Stimulated activated CD4-positive, alpha-beta T cell treated with anti-CD3 and anti-CD28 coated beads, Interleukin-2, amount 100 ng/mL, for 24 hours (primary cell): ENCODE measurements at places on chromosomes 2 and 18.

DNA sequence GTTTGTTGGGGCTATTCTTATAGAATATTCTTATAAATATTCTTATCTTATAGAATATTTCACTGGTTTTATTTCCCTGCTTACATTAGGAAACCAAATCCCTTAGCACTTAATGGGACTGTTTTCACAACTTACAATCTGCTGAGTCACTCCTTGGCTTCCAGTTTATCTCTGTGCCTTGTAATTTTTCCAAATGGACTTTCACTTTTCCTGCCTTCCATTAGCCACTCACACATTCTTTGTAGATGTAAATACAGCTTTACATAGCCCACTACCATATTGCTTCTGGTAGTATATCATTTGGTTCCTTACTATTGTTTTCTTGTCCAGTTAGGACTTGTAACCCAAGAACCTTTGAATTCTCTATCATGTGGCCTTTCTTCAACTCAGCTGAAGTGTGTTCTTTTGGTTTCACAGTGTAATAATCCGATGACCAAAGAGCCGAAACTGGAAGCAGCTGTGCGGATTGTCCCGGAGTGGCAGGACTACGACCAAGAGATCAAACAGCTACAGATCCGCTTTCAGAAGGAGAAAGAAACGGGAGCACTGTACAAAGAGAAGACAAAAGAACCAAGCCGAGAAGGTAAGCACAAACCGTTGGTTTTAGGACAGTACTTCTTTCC lies 96.1 kb downstream of the UGGT1 start:
- no peak for DNase-seq

DNA sequence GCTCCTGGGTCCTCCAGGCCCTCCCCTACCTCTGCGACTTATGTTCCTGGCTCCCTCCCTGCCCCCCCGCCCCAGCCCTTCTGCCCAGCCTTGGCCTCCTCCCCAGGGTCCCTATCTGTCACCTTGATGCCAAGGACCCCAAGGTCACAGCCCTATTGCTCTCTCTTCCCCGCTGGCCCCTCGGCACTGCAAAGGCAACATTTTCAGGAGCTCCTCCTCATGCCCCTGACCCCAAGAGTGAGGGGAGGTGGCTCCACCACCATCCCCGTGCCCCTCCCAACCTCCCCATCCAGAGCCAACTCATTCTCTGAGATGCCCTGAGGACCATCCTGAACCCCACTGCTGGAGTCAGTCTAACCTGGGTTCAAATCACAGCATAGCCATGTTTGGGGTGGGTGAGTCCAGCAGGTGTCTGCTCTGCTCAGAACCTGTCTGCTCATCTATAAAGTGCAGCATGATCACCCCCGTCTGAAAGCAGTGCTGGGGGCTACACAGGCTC lies 11.7 kb downstream of the LIMS2 start:
- DNase-seq, result no peak

GRCh38 chr2:46937471-46937901 lies 21.9 kb upstream of the MCFD2 start:
- no peak for DNase-seq

DNA sequence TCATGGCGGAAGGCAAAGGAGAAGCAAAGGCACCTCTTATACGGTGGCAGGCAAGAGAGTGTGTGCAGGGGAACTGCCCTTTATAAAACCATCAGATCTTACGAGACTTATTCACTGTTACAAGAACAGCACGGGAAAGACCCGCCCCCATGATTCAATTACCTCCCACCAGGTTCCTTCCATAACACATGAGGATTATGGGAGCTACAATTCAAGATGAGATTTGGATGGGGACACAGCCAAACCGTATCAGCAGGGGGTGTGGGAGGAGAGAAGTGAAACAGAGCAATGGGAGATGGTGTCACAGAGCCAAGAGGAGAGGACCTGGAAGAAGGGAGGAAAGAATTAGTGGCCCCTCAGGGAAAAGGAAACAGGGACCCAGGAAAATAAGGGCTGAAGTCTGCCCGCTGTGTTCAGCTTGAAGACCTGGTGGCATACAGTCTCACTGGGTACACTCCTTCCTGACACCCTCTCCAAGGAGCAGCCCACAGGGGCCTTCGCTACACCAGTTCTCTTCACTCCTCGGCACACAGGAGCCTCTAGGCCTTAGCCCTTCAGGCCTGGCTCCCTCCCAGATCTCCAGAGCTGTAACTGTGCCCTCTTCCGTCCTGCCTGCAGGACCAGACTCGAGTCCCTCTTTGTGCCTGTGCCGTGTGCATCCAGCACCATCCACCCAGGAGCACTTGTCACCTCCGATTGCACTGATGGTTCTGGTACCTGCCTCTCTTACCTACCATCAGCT lies 262.1 kb downstream of the EIPR1 start:
- DNase-seq, result no peak
